ENCODE measurements at places on chromosomes 3 and 15.

DNA sequence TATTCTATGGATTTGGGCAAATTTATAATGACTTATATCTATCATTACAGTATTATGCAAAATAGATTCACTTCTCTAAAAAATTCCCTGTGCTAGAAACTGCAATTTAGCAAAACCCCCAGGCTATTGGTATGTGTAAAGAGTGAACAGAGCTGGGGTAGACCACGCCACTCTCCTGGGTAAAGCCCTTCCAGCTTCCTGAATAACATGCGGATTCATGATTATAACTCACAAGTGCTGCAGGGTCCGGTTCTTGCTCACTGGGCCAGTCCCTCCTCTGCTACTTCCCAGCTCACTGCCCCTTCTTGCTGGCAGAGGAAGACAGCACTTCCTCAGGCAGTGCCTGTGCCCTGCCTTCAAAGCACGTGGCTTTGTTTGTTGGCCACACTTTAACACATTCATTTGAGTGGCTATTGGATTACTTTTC is 4.1 kb downstream of the CD80 start:
- no peak for DNase-seq
- no peaks in the 10 kb centered on the region for H3K36me3 ChIP-seq
- no peak overlapping the region for H3K27ac ChIP-seq
- no peaks in the 10 kb centered on the region for H3K27me3 ChIP-seq
- no peaks in the 10 kb centered on the region for H3K4me1 ChIP-seq

- no peaks in the 10 kb centered on the region for H3K4me1 ChIP-seq
- no peak overlapping the region for H3K4me3 ChIP-seq
- no peaks in the 10 kb centered on the region for H3K27me3 ChIP-seq
- H3K36me3 ChIP-seq: no peaks in the 10 kb centered on the region
- DNase-seq: no peak
Measured at GRCh38 chr3:180176059-180176458, 139.3 kb upstream of the PEX5L start.

DNA sequence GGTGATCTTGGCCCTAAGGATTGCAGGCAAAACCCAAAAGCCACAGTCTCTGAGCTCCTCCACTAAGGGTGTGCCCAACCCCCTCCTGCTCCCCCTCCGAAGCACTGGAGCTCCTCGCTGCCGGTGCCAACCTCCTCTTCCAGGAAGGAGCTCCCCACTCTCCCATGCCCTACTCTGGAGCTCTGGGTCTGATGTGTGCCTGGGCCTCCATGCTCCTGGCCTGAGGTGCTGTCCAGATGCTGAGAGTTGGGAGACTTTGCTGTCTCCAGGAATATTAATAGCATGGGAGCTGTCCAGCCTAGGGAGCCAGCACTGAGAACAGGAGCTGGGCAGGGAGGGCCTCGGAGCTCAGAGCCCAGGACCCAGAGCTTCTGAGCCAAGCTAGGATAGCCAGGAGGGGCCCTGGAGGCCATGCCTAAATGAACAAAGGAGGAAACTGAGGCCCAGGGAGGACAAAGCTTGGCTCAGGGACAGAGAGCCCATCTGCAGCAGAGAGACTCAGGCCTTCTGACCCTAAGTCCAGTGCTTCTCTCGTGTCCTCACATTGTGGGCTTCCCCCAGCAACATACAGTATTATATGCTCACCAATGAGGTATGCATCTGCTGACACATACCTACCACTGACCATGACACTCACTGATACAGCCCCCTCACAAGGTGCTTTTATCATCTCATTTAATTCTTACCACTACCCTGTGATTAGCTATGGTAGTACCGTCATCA is 36.9 kb upstream of the HERC1 start:
- no peak overlapping the region for H3K27ac ChIP-seq
- no peaks in the 10 kb centered on the region for H3K36me3 ChIP-seq
- no peak for DNase-seq

DNA sequence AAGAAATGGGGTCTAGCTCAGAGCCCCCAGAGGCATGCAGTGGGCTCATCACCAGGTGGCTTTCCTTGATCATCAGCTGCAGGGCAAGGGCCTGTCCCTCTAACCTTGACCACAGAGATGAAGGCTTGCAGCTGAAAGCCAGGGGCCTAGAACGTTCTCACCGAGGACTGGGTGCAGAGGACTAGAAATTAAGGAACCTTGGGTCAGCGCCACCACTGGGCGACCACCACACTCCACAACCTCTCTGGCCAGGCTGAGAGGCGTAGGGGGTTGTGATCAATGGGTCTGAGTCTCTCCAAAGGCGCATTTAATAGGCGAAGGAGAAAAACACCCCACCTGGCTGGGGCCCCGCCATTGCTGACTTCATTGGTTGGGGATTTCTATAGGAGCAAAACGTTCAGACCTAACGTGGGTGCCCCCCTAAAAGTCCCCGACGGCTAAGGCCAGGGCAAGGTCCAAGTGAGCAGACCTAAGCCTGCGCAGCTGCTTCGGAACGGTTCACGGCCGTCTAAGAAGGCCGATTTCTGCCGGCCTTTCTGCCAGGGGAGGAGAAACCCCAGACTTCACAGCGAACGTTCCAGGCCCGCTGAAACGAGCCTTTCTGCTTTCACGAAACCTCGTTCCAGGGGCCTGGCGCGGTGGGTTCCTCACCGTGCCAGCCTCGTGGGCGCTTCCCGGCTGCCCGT is 915 bp downstream of the BCL2L10 start:
- H3K27me3 ChIP-seq: no peaks in the 10 kb centered on the region
- H3K4me1 ChIP-seq: no peaks in the 10 kb centered on the region
- H3K27ac ChIP-seq: no peak overlapping the region

GRCh38 chr3:124318656-124319055 is 326.7 kb upstream of the ROPN1 start:
- no peaks in the 10 kb centered on the region for H3K4me1 ChIP-seq
- no peak overlapping the region for H3K4me3 ChIP-seq
- H3K27ac ChIP-seq: no peak overlapping the region

DNA sequence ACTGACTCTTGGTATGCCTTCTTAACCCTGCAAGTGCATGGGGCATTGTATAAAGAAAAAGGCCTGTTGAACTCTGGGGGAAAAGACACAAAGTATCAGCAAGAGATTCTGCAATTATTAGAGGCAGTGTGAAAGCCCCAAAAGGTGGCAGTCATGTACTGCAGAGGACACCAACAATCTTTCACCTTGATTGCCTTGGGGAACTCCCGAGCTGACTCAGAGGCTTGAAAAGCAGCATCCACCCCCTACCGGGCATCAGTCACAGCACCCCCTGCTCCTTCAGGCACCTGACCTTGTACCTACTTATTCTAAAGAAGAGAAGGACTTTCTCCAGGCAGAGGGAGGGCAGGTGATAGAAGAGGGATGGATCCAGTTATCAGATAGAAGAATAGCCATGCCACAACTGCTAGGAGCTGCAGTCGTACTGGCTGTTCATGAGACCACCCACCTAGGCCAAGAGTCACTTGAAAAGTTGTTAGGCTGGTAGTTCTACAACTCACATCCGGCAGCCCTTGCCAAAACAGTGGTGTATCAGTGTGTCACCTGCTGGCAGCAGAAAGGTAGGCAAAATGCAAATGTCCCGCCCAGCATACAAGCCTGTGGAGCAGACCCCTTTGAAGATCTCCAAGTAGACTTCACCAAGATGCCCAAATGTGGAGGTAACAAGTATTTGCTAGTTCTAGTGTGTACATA is 241.6 kb upstream of the CNTN6 start:
- DNase-seq: no peak
- H3K36me3 ChIP-seq: no peaks in the 10 kb centered on the region
- no peak overlapping the region for H3K27ac ChIP-seq

- DNase-seq: no peak
- no peak overlapping the region for H3K27ac ChIP-seq
- H3K27me3 ChIP-seq: no peaks in the 10 kb centered on the region
- H3K4me3 ChIP-seq: no peak overlapping the region
Measured at GRCh38 chr15:74293021-74293810, 57.1 kb downstream of the CCDC33 start.

DNA sequence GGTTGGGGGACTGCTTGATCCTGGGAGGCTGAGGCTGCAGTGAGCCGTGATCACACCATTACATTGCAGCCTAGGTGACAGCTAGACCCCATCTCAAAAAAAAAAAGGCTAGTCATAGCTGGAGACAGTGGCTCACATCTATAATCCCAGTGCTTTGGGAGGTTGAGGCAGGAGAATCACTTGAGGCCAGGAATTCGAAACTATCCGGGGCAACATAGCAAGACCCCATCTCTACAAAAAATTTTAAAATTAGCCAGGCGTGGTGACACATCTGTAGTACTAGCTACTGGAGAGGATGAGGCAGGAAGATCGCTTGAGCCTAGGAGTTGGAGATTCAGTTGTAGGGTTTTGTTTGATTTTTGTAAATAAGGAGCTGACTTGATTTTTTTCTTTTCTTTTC is 45.6 kb downstream of the KNL1 start:
- H3K36me3 ChIP-seq: no peaks in the 10 kb centered on the region
- no peak overlapping the region for H3K27ac ChIP-seq
- H3K27me3 ChIP-seq: no peaks in the 10 kb centered on the region

GRCh38 chr15:79966634-79967297 is 4.2 kb downstream of the BCL2A1 start:
- no peaks in the 10 kb centered on the region for H3K4me1 ChIP-seq
- no peak overlapping the region for H3K4me3 ChIP-seq
- H3K27me3 ChIP-seq: no peaks in the 10 kb centered on the region
- H3K27ac ChIP-seq: no peak overlapping the region
- H3K36me3 ChIP-seq: no peaks in the 10 kb centered on the region

GRCh38 chr3:122364490-122364889 is 18.5 kb downstream of the MIX23 start:
- H3K4me3 ChIP-seq: no peak overlapping the region
- no peak overlapping the region for H3K27ac ChIP-seq
- DNase-seq: no peak
- no peaks in the 10 kb centered on the region for H3K27me3 ChIP-seq
- no peaks in the 10 kb centered on the region for H3K36me3 ChIP-seq

GRCh38 chr15:86948719-86949118 is 869.0 kb downstream of the AGBL1 start:
- H3K27ac ChIP-seq: no peak overlapping the region
- no peaks in the 10 kb centered on the region for H3K36me3 ChIP-seq
- no peaks in the 10 kb centered on the region for H3K27me3 ChIP-seq

DNA sequence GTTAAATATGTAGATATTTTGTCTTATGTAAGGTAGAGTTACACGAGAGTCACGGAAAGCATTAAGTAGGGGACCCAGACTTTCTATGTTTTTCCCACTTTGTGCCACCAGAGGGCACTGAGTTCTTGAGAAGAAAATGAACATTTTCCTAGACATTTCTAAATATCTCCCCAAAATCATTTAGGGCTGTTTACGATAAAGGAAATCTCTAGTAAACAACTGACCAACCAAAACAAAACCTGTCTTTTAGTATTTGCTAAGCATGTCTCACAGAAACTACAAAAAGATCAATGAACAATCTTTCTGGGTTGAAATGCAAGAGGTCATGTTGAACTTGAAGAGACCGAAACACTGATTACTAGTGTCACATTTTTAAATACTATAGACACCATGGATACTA is 16.1 kb downstream of the POU1F1 start:
- no peaks in the 10 kb centered on the region for H3K4me1 ChIP-seq
- DNase-seq: no peak
- H3K36me3 ChIP-seq: no peaks in the 10 kb centered on the region

DNA sequence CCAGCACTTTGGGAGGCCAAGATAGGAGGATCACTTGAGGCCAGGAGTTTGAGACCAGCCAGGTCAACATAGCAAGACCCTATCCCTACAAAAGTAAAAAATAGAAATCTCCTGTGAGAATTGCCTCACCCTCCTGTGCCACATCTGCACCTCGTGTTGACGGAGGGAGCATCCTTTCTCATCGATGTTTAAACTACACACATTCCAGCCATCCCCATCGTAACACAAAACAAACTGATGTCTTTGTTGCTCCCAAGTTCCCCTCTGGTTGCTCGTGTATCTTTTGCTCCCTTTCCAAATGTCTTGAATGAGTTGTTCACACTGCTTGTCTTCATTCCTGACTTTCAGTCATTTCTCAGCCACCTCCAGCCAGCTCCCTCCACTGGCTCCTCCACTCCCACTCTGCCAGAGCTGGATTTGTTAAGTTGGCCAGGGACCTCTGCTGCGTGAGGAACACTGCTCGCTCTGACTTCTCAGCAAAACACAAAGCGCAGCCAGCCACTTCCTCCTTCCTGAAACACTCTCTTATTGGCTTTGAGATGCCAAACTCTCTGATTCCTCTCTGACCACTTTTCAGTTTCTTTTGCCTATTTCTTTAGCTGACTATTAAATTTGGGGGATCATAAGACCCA is 53.6 kb upstream of the ATP13A3 start:
- no peaks in the 10 kb centered on the region for H3K4me1 ChIP-seq
- H3K4me3 ChIP-seq: no peak overlapping the region
- H3K27me3 ChIP-seq: no peaks in the 10 kb centered on the region
- peak overlapping the region; percentile 68 for H3K27ac ChIP-seq
- H3K36me3 ChIP-seq: no peaks in the 10 kb centered on the region

DNA sequence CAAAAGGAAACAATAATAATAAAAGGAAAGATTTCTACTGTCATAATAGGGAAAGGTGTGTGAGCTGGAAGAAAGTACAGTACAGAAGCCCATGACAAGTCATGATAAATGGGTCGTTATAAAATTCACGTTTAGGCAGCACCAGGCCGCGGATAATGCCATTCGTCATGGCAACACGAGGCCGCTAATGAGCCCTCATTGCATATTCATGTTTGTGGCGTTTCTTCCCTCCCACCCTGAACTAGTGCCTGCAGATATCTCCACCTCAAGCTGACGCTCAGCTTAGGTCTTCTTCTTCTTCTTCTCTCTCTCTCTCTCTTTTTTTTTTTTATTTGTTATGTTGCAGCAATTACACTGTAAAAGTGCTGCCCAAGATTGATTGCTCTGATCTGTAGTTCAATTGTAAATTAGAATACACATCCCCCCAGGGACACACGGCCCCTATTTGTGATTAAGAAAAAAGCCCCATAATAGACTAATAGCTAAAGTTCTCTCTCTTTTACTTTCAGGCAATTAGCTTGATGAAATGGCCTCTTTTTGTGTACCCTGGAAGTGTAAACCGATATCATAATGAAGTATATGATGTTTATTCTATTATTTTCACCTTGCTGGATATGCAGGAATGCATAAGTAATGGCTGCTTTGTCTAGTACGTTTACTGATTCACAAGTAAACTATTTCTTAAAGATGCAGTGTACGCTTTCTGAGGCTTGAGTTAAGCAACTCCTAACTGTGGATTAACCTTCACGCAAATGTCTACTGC is 61.9 kb upstream of the NR2F2 start:
- no peaks in the 10 kb centered on the region for H3K27me3 ChIP-seq
- no peaks in the 10 kb centered on the region for H3K36me3 ChIP-seq
- no peak for DNase-seq
- H3K4me3 ChIP-seq: no peak overlapping the region
- H3K27ac ChIP-seq: no peak overlapping the region

DNA sequence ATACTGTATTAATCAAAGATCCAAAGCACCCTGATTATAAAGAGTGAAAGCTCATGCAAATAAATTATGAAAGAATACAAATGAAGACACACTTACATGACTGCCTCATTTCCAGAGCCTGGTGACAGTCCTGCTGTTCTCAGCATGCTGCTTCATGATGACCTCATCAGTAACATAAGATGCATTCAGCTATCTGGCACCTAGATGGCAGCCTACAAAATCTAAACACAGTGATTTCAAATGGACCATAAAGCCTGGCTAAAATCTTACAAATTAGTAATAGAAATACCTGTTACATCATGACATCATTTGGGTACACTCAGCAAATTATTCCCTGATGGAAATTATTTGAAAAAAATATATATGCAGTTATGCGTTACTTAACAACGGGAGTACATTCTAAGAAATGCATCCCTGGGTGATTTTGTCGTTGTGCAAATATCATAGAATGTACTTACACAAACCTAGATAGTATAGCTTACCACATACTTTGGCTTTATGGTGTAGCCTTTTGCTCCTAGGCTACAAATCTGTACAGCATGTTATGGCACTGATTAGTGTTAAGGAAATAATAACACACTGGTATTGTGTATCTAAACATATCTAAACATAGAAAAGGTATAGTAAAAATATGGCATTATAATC is 207.2 kb downstream of the EPHA3 start:
- no peak overlapping the region for H3K4me3 ChIP-seq
- H3K27me3 ChIP-seq: no peaks in the 10 kb centered on the region
- no peak overlapping the region for H3K27ac ChIP-seq
- H3K4me1 ChIP-seq: no peaks in the 10 kb centered on the region

Data from breast epithelium (tissue), 4 donors.